NCI-H526 treated with DMSO at 0.1 percent for 48 hours (cell line): ENCODE measurements at places on chromosomes 5 and 9.

GRCh38 chr5:85717203-85717563 is 900.6 kb upstream of the COX7C start:
- no peak for DNase-seq

GRCh38 chr9:26682796-26683496 is 209.7 kb downstream of the CAAP1 start:
- no peak for DNase-seq

DNA sequence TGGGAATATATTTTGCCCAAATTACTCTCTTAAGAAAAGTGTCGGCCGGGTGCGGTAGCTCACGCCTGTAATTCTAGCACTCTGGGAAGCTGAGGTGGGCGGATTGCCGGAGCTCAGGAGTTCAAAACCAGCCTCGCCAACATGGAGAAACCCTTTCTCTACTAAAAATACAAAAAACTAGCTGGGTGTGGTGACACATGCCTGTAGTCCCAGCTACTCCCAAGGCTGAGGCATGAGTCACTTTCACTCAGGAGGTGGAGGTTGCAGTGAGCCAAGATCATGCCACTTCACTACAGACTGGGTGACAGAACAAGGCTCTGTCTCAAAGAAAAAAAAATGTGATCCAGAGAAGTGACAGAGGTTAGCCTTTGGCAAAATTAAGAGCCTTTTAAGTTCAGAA is 26.4 kb upstream of the TMEM171 start:
- no peak for DNase-seq

- DNase-seq = no peak
Measured at GRCh38 chr5:95778713-95779436, 43.7 kb downstream of the GLRX start.

- DNase-seq = no peak
Measured at GRCh38 chr9:136058801-136059302, 36.2 kb downstream of the NACC2 start.

DNA sequence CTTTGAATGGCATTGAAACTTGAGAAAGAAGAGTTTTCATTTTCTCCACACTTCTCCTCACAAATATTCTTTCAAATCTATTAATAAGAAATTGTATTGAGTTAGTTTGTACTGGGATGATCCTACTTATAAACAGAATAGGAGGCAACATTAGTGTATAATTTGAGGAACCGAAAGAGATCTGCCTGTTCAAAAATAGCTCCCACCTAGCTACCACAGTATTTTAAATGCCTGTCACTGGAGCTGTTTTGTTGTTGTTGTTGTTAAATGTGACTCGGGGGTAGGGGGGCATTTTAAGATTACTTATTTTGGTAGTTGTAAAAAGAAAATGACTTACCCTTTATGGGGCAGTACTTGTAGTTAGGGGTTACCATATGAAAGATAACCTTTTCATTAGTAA is 20.1 kb upstream of the HAPLN1 start:
- DNase-seq = no peak

DNA sequence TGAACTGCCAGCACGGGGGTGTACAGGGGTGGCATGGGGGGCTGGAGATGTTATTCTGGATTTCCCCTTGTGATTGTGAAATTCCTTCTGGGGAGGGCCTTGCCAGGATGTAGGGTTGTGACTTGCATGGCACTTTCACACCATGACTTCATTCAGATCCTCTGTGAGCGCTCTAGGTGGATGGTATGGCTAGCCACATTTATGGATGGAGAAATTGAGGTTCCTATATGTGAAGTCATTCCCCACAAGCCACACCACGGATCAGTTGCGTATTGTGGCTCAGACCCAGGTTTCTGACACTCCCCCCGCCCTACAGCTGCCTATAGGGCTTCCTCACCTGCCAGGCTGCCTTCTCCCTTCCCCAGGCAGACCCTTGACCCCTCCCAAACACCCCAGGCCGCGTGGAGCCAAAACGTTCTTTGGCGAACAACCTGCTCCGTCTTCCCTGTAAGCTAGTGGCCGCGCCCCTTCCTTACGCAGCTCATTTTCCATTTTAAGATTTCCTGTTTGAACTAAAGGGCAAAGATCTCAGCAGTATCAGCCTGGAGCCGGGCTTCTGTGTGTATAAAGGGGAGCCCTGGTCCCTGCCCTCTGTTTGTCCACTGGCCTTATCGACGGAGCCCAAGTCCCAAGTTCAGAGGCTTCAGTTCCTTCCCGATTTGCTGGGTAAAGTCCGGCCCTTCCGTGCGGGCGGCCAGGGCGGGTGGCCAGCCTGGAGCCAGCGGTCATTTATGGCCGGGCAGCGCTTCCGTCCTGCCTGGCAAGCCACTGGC is 97.8 kb upstream of the KLF4 start:
- DNase-seq = no peak

- no peak for DNase-seq
Measured at GRCh38 chr9:78103971-78104433, 72.4 kb upstream of the GNAQ start.
